ENCODE measurements at places on chromosomes 7 and 10.

DNA sequence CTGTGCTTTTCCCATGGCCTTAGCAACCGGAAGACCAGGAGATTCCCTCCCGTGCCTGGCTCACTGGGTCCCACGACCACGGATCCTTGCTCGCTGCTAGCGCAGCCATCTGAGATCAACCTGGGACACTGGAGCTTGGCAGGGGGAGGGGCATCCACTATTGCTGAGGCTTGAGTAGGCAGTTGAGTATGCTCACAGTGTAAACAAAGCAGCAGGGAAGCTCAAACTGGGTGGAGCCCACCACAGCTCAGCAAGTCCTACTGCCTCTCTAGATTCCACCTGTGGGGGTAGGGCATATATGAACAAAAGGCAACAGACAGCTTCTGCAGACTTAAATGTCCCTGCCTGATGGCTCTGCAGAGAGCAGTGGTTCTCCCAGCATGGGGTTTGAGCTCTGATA is 697.0 kb downstream of the SORCS1 start:
- no peak for DNase-seq

DNA sequence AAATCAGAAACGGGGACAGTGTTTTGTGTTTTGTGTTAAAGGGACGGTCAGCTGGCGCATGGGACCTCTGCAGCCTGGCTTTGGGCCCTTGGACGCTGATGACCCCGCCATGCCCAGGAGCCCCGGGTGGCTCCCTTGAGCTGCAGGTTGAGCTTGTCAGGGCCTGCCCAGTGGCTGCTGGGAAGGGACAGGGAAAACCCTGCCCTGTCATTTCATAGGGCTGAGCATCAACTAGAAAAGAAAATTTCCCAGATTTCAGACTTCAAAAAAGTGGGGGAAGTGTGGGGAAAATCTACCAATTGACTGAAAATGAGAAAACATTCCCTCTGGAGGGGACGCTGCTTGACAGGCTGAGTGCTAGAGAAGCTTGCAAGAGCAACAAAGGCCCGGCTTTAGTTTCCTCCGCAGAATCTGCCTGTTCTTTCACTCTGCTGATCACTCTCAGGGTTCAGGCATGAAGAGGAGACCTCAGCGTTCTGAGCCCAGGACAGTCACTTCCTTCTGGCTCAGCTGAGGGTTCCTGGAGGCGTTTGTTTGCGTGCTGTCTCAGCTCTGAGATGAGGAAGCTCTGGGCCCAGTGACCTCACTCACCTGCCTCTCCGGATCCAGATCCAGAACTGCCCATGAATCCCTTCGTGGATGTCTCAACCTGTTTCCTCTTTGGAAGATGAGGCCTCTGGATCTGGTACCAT is 18.6 kb upstream of the DNAJB6 start:
- DNase-seq: no peak

DNA sequence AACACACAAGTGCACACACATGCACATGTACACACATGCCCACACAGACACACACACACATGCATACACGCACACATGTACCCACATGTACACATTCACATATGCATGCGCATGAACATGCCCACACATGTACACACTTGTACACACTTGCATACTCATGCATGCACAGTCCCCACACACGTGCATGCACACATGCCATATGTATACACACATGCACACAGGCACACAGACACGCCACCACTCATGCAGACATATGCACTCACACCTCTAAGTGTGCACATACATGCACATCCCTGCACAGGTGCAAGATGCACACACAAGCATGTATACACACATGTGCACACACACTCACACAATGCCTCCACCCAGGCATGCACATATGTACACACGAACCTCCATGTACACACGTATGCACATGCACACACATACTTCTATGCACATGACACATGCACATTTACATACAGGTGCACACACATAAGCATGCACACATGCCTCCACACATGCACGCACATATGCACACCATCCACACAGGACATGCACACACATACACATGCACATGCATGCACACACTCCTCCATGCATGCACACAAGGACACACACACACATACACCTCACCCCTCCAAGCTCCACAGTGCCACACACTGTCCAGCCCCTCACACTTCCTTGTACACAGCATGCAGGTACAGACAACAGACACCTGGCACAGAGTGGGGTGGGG is 45.8 kb downstream of the YKT6 start:
- DNase-seq: no peak

GRCh38 chr10:20883552-20883951 is 13.6 kb downstream of the NEBL start:
- no peak for DNase-seq

- DNase-seq: no peak
These were observed 215.0 kb downstream of the ACTR3B start for GRCh38 chr7:152974577-152974976.

- DNase-seq: no peak
These were observed 56.8 kb downstream of the AUTS2 start for GRCh38 chr7:69654849-69655707.

DNA sequence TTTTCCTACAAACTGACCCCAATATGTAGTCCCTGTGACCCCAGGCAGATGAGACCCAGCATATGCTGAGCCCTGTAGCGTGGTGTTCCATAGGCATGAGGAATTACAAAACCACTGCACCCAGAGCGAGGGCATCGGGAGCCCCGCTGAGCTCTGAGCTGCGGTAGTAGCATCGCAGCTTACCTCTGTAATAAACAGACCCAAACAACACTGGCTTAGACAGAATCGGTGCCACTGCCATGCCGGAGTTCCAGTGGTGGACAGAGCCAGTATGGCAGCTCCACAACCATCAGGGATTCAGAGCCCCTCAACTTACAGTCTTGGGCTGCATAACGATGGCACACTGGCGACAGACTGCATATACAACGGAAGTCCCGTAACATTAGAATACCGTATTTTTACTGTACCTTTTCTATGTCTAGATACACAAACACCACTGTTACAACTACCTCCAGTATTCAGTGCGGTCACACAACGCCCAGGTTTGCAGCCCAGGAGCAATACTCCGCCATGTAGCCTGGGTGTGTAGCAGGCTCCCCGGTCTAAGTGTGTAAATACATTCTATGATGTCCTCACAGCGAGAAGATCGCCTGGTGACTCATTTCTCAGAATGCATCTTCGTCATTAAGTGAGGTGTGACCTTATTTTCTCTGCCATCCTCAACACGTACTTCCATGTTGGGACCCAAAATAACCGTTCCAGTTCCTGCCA is 68.8 kb downstream of the PROSER2 start:
- no peak for DNase-seq

GRCh38 chr10:111267673-111268072 is 190.8 kb downstream of the ADRA2A start:
- no peak for DNase-seq

- DNase-seq: no peak
These were observed 1187.8 kb downstream of the CNTNAP2 start for GRCh38 chr7:147304376-147304775.

- no peak for DNase-seq
These were observed 83.4 kb upstream of the MGMT start for GRCh38 chr10:129383651-129384050.

DNA sequence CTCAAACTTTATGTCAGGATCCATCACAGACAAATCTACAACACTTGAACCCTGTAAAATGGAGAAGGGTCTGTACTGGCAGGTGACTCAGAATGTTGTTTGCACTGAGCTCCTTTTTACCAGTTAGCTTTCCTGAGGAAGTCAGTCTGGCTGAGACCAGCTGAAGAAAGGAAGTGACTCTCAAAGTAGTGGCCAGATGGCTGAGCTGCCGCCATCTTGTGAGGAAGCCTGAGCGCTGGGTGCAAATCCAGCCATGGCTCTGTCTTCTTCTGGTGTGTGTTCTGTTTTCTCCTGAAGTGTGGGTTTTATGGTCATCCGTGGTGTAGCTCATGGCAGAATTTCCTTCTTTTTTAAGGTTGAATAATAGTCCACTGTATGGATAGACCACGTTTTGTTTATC is 25.5 kb upstream of the ECHDC3 start:
- no peak for DNase-seq

- DNase-seq: no peak
These were observed 3.8 kb downstream of the RELN start for GRCh38 chr7:103985565-103986126.

GRCh38 chr10:56823849-56824248 is 462.8 kb upstream of the ZWINT start:
- no peak for DNase-seq

- no peak for DNase-seq
These were observed 8.7 kb downstream of the ZKSCAN1 start for GRCh38 chr7:100024020-100024619.

DNA sequence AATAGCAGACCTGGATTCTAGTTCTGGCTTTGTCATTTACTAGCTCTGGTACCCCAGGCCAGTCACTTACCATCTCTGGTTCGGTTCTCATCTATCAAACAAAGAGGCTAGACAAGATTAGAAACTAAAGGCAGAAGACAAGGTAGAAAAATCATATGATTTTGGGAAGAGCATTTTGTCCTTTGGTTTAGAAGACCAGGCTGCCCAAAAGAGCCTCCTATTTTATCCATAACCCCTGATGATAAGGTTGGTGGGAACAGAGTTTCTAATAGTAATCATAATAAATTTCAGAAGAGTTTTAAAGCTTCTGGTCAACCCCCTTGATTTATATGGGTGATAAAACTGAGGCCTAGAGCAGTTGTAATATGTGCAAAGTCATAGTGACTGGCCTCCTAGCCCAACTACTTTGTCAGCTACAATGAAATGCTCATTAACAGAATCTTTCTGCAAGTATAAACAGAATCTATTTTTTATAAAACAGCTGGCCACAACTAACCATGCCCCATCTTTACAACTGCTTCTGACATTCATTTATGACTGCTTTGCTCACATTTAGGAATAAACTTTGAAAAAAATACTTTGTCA is 23.4 kb downstream of the COX15 start:
- no peak for DNase-seq

DNA sequence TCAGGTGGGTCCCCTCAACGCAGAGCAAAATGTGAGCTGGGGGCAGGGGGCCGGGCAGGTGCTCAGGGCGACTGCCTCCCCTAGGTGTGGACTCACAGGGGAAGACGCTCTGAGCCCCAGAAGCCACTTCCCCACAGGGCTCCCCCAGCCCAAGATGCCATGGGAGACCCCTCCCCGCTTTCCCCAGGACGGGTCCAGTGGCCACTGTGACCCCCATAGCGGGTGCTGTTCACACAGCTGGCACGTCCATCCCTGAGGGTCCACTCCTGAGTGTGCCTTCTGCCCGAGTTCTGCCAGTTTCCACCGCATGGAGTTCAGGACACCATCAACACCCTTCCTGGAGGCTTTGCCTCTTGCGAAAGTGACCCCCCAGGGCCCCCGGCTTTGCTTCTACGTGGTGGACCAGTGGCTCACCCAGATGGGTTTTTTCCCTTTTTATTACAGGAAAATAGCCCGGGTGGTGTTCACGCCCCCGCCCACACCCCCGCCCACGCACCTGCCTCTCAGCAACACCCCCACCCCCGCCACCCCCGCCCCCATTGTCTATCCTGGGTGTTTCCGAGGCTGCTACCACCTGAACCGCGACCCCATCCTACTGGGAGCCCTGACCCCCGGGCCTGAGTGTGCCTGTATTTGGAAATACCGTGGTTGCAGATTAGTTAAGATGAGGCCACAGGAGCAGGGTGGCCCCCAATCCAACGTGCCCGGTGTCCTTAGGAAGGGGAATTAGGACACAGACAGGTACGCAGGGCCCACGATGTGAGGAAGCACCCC is 32.0 kb downstream of the ADAP1 start:
- DNase-seq: no peak

DNA sequence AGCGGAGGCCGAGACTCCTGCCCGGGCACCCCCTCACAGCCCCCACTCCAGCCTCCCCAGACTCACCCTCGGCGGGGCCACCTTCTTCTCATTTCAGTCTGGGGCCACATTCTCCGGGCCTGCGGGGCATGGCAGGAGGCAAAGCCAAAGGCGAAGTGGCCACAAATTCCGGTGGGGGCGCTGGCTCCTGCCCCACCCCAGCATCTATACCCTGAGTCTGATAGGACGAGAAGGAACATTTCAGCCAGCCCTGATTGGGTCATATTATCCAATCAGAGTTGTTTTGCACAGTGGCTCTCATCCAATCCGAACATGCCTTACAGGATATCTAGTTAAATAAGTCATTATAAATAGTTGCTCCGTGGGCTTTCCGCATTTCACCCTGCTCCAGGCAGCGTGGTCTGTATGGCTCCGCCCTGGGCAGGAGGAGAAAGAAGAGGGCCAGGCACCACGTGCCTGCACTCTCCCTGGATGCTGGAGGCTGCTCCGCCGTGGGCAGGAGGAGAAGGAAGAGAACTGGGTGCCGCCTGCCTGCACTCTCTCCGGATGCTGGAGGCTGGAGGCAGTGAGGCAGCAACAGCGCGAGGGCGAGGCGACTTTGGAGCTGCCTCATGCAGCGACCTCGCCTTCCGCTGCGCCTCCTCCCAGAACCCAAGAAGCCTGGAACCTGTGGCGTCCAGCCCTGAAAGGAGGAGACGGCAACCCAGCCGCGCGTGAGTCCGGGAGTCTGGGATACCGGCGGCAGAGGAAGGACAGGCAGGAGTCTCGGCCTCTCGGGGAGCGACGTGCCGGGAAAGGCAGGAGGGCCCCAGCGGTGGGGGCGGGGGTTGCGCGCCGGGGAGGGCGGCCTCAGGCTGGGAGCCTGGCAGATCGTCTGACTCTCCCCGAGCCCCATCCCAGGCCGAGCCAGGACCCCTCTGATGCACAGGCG is 162.9 kb downstream of the ZNF33B start:
- no peak for DNase-seq
